Neural crest cell (in vitro differentiated cells): ENCODE measurements at places on chromosomes 2 and 18. TPM values are rescaled to one million over a fixed set of nuclear protein-coding genes. Genes with fewer than 3 reads are reported as not detected.

Gene ATL2
- 72.9 and 79.3 TPM in 2 replicates for total RNA-seq

Gene FBLN7
- total RNA-seq, result 19.1 and 21.4 TPM in 2 replicates

Gene SLC40A1
- 2.0 and 2.6 TPM in 2 replicates for total RNA-seq

Gene ATAD2B
- total RNA-seq, result 29.4 and 32.9 TPM in 2 replicates

Gene CYP26B1
- 15.4 and 16.4 TPM in 2 replicates for total RNA-seq

Gene ATP8B1
- 0.05 and 0.09 TPM in 2 replicates for total RNA-seq

Gene RPRM
- 4.5 and 4.9 TPM in 2 replicates for total RNA-seq

Gene FOXI3
- 0.12 TPM in 1 of 2 replicates, not detected in the other for total RNA-seq

Gene CWC22
- total RNA-seq, result 25.8 and 27.6 TPM in 2 replicates

Gene OBSL1
- total RNA-seq, result 122 and 123 TPM in 2 replicates

Gene DUSP11
- 17.7 and 18.2 TPM in 2 replicates for total RNA-seq

Gene NOSTRIN
- total RNA-seq, result not detected in 2 replicates
